ENCODE measurements at places on chromosomes 2 and 18. TPM values are rescaled to one million over a fixed set of nuclear protein-coding genes. Genes with fewer than 3 reads are reported as not detected.

GRCh38 chr2:136334967-136335366 lies 217.0 kb upstream of the CXCR4 start:
- no peak for DNase-seq
- no peaks in the 10 kb centered on the region for H3K36me3 ChIP-seq
- H3K27me3 ChIP-seq = no peaks in the 10 kb centered on the region
- H3K4me1 ChIP-seq = no peaks in the 10 kb centered on the region
- no peak overlapping the region for H3K4me3 ChIP-seq
- no peak overlapping the region for H3K27ac ChIP-seq

DNA sequence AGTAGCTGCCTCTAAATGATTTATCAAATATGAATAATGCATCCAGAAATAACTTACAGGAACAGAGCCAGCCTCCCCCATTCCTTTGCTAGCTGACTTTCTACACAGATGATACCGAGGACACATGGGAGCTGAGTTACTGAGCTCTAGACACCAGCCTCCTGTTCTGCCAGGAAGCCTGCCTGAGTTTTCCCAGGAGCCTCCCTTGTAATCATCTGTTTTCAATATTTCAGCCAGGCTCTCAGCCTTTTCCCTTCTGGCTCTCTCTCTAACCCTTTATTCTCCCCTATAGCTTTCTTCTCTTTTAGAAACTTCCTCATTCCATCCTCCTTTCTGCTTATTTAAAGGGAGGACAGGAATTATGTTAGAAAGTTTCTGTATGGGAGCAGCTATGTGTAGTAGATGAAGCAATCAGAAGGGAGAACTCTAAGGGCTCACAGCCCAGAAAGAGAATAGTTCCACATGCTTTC lies 911.6 kb downstream of the TDRD15 start:
- H3K27ac ChIP-seq = no peak overlapping the region
- H3K4me3 ChIP-seq = no peak overlapping the region
- no peaks in the 10 kb centered on the region for H3K4me1 ChIP-seq
- no peaks in the 10 kb centered on the region for H3K27me3 ChIP-seq
- DNase-seq = no peak

GRCh38 chr2:27762951-27763906 lies 8.3 kb upstream of the MRPL33 start:
- no peak overlapping the region for H3K4me3 ChIP-seq
- no peaks in the 10 kb centered on the region for H3K27me3 ChIP-seq
- DNase-seq = no peak
- no peak overlapping the region for H3K27ac ChIP-seq
- H3K4me1 ChIP-seq = peaks cover 8% of the 10 kb centered on the region

- H3K27me3 ChIP-seq = no peaks in the 10 kb centered on the region
- no peak overlapping the region for H3K4me3 ChIP-seq
- no peaks in the 10 kb centered on the region for H3K4me1 ChIP-seq
- no peak overlapping the region for H3K27ac ChIP-seq
Observed at GRCh38 chr2:146661473-146662096, 1183.2 kb upstream of the ACVR2A start.

Gene VIT
- total RNA-seq = not detected

Measured in CD4-positive, alpha-beta T cell (primary cell).